ENCODE measurements at places on chromosomes 12 and 14.

GRCh38 chr12:11764837-11765236, 115.4 kb downstream of the ETV6 start:
- no peak for DNase-seq

DNA sequence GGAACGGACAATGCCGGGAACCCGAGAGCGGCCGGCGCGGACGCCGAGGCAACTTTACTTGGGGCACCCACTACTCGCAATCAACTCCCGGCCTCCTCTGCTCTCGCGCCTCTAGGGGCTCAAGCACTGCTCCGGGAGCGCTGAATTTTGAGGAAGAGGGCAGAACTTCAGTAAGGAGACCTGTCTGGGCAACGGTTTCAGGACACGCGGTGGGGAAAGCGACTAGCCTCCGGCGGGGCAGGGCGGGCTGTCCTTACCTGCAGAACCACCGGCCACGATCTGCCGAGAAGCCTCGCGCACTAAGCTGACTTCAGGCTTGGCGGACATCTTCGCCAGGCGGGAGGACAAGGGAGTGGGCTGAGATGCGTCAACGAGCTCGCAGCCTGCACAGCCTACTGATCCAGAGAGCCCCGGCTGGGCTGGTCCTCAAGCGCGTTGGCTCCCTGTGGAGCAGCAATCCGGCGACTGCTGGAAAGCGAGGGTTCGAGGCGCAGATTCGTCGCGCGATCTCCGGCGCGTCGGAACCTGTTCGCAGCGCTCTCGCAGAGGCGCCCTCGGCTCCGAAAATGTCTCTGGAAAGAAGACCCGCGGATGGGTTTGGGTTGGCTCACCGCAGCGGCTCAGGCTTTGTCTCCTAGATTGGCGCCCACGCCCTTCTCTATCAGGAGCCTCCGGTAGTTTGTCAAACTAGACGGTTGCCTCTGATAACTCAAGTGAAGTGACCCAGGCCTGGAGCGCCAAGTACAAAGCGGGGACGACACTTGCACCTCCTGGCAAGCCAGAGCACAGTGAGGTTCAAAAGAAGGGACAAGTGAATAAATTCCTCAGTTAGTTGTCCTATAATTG, at the start of gene SLC25A21:
SLC25A21 (minus strand) TSS at position 583 of the 846 bp plus-strand sequence.
- DNase-seq, result no peak

- peak; percentile 34 for DNase-seq
These were observed 936 bp downstream of the TFCP2 start for GRCh38 chr12:51171884-51172514.

- DNase-seq, result no peak
These were observed 10.7 kb downstream of the CEP170B start for GRCh38 chr14:104875811-104876210.

GRCh38 chr12:53065470-53065869, 13.7 kb downstream of the SPRYD3 start:
- no peak for DNase-seq

DNA sequence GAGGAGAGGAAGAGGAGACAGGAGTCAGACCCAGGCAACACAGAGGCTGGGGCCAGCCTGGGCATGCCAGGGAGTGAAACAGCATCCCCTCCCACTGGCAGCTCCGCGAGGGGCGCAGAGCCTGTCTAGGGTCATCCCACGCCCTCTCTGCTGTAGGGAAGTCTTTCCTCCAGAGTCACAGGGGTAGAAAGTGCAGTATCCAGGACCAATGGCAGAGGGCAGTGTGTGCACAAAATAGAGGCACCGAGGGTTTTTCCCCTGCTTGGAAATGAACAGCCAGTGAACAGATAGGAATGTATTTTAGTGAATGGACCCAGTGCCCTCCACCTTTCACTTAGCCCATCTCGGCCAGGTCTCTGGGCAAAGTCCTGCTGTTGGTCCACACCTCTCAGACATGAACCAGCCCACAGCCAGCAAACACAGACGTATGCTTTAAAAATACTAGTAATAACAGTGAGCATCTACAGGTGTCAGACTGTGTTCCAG, 9.4 kb upstream of the KRT74 start:
- DNase-seq, result peak; percentile 71

DNA sequence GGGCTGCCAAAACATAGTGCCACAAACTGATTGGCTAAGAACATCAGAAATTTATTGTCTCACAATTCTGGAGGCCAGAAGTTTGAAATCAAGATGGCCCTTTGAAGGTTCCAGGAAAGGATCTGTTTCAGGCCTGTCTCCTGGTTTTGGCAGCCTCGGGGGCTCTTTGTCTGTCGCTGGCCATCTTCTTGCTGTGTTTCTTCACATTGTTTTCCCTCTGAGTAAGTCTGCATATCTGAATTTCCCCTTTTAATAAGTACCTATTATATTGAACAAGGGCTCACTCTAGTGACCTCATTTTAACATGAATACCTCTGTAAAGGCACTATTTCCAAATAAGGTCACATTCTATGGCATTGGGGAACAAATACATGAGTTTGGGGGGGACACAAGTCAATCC, 467.1 kb upstream of the MGAT4C start:
- no peak for DNase-seq

- DNase-seq, result no peak
These were observed 22.8 kb downstream of the ANO2 start for GRCh38 chr12:5921966-5922899.

DNA sequence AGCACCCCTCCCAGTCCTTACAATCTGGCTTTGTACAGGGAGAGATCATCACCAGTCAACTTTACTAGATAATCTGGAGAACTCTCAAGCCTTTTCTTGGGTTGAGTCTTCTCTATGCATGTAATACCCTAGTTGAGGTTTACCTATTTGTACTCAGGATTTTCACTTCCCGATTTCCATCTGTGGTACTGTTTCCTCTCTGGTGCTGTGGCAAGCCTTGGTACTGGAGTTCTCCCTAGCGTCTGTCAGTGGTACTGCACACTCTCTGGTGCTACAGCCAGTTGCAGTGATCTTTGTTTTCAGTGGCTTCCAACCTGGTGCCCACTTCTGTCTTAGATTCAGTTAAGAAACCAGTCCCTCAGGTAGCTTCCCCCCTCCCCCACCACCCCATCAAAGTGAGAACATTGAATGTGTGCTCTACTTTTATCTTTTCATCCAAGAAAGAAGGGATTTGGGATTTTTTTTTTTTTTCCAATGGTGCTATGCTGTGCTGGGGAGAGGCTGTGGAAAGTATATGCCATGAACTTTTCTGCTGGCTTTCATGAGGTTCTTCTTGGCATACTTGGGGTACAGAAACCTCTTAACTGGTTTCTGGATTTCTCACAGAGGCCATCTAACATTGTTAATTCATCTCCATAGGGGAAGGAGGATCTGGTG, 69.4 kb upstream of the EVL start:
- DNase-seq, result peak; percentile 90

DNA sequence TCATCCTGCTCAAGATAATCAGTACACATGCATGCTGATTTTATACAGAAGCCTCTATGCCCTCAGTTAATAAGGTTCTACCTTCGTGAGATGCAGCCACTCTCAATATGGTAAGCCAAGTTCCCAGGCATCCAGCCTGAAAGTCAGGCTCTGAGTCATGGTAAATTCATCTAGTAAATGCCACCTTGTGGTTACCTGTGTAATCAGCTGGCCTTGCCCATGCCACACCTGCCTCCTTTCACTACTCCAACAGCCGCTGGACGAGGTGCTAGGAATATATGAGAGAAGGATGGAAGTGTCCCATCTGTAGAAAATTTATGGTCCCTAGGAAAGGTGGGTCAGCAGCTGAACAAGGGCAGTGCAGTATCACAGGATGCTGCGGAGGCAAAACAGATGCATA, 207.3 kb downstream of the SSPN start:
- DNase-seq, result no peak

DNA sequence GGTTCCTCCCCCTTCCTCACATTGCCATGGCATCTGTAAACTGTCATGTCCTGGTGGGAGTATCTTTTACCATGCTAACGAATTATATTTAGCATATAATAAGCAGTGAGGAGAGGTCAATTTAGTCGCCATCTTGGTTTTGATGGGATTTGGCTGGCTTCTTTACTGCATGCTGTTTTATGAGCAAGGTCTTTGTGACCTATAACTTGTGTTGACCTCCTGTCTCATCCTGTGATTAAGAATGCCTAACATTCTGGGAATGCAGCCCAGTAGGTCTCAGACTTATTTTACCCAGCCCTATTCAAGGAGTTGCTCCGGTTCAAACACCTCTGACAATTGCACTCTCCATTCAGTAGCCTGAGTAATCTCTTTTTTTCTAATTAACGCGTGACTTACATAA, 2.1 kb upstream of the EIF4B start:
- no peak for DNase-seq

DNA sequence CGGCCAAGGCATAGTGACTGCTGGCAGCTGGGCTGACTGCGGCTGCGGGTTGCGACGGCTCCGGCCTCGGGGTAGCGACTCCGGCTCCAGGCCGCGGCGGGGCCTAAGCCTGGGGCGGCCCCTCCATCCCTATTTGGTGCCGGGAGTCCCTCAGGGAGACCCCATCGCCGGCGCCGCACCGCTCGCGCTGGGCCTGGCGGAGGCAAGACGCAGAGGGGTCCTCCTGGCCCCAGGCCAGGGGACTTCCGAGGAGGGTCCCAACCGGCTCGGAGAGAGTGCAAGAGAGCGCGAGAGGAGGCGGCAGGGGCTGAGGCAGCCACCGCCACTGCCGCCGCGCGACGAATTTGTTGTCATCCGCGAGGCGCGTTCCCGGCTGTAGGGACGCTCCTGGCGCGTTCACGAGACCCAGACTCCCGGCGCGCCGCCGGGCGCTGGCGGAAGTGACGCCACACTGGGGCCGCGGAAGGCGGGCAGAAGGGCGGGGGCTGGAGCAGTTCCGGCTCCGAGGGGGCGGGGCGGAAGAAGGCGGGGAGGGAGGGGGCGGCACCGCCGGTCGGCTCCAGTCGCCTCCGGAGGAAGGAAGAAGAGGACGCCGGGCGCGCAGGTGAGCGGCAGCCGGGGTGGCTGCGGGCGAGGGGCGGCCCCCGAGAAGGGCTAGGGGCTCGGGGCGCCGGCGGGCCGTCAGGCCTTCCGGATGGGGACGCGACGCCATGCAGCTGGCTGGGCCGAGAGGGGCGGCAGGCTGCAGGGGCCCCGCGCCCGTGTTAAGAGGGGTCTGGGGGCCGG, at the start of the genes ATG2B and GSKIP:
ATG2B (minus strand) TSS at position 377 of the 786 bp plus-strand sequence; CDS start at position 12, 365 bp downstream.
GSKIP (plus strand) TSS at position 562 of the 786 bp plus-strand sequence. CDS start 18,722 bp downstream, outside the sequence.
- DNase-seq, result peak; percentile 96

GRCh38 chr14:91341751-91342154, 75.9 kb downstream of the CCDC88C start:
- no peak for DNase-seq

- peak; percentile 4 for DNase-seq
These were observed 557.3 kb upstream of the MIS18BP1 start for GRCh38 chr14:45810152-45810872.

- DNase-seq, result no peak
These were observed 14.7 kb downstream of the NOC4L start for GRCh38 chr12:132158677-132159554.

DNA sequence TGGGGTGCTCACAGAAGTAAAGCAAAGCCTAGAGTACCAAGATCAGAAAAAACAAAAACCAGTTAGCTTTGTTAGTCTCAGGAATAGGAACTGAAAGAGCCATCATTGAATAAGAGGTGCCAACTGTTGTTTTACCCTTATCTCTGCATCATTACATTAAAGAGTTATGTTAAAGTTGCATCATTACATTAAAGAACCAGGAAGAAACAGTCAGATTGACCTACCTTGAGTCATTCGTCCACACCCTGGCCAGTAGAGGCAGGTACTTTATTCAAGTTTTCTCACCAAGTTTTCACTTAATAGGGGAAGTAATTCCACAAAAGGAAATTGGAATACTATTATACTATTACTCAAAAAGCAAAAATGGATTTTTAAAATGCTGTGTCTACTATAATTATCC, 121.7 kb upstream of the CNOT2 start:
- no peak for DNase-seq

Data from NAMALWA (cell line).